ENCODE measurements at places on chromosomes 4 and X.

DNA sequence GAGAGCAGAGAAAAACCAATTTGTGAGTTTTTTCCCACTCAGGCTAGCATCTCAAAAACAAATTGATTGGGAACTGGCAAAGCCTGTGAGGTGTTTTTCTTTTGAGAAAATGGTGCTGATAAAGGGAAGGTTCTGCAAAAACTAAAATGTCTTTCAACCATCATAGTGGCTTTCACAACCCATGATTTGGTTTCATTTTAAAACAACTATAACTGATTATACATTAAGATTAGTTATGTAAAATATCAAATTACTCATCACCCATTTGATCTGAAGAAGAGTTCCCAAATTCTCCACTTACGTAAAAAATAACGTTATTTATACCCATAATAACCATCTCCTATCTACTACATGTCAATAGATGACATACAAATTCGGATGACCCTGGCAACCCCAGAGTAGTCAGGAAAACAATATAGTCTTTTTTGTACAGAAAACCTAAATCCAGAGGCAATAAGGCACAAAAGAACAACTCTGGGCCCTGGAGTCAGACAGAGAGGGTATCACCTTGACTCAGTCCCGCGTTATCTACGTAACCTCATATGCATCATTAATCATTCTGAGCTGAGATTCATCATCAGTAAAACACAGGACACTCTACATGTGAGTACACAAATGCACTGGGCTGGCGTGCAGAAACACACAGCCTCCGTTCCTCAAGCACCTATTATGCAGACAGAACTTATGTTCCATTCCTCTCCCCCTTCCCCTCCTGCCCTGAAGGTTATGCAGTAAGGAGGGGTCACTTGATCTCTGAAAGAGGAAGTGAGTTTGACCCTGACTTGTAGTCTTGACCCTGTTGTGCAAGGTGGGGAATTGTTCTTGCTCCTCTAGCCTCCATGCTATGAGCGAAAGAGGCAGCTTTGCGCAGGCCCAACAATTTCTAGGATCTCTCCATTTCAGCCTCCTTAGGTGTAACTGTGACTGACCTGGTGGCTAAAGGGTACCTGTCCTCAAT is 82.2 kb downstream of the SLC9A7 start:
- no peak for DNase-seq

- no peak for DNase-seq
Observed at GRCh38 chrX:132591719-132592275, 103.0 kb upstream of the MBNL3 start.

- DNase-seq, result no peak
Observed at GRCh38 chr4:159266981-159267868, 164.3 kb downstream of the RAPGEF2 start.

DNA sequence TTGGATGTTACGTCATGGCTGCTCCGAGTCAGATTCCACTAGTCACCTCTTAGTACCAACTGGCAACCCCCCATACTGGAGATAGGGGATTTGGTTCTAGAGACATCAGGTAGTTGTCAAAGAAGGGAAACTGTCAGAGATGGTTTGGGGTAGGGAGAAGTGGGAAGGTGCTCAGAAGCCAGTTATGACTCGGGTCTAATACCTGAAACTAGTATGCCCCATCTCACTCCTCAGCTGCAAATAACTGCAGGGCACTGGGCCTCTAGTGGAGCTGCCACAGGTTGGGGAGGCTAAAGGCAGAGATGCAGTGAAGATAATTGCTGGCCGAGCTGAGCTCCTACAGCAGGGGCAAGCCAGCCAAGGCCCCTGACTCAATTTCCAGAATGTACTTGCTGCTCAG is 30.0 kb downstream of the OTUD6A start:
- no peak for DNase-seq

GRCh38 chr4:163269869-163270268 is 62.5 kb downstream of the NPY1R start:
- DNase-seq, result no peak

DNA sequence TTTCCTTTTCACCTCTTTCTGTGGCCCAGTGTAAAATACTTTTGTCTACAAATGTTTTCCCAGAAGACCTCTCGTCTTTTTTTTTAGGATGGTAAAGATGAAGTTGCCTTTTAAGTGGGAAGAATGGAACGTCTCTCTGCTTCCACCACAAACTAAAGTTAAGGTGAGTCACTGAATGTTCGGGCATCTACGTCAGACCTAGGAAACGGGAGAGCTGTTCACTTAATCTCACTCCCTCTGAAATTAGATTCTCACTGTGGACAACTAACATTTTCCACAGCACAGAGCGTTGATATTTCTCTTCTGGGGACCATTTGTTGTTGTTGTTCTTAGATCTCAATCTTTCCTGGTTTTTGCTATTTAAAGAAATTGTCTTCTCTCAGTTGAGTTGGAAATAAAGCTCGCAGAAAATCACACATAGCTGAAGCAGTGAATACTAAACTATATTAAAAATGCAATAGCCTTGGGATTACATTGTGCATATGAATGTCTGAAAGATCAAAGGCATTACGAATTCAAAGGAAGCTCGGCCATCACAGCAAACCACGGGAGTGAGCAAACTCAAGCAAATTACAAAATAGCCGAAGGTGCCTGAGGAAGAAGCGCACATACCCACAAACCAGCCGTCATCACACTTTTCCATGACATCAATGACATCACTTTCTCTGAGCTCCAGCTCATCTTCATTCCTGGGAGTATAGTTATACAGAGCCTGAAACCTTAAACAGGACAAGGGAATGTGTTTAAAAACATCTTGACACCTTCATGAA is 53.9 kb upstream of the PDLIM3 start:
- no peak for DNase-seq

DNA sequence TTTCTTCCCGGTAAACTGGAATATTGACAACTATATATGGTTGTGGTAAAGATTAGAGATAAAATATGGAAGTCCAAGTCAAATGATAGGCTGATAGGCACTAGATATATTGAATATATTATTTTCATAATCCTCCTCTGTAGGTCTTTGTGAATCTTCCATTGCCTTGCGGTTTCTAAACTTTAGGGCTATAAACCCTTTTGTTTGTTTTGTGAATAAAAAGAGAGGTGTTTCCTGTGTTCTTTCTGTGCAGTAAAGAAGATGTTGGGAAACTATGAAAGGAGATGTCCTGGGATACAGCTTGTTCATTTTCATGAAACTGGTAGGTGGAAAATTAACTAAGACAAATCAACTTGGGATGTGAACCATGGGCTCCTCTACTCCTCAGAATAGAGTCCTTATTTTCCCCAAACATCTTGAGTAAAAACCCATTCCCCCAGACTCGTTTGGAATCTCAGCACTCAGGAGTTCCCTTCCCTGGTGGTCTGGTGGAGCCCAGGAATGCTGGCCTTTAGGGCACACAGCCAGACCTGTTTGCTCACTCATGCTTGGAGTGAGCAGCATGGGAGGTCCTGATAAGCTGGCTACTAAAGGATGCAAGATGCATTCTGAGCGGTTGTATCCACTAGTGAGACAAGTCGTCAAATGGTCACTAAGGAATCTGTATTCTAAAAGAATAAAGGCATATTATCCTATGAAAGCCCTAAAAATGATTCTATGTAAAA is 22.2 kb downstream of the PRDM8 start:
- no peak for DNase-seq

DNA sequence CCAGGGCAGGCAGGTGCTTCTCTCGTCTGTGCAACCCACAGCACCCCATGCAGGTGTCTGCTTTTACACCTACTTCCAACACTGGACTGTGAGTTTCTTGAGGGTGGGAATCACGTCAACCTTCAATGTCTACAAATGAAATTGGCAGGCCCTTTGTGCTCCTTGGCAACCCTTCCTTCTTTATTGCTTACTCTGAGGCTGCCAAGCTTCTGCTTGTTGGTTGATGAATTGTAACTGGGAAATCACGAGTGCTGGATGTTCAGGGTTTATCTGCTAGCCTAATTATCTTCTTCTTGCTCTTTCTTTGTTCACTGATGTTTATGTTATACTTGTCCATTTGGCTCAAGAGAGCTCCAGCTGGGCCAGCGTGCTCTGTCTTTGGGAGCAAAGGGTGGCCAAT is 2.5 kb upstream of the DGAT2L6 start:
- no peak for DNase-seq

- no peak for DNase-seq
Observed at GRCh38 chr4:185171373-185172071, 28.5 kb downstream of the SLC25A4 start.

GRCh38 chrX:137401092-137401491 is 164.8 kb upstream of the ZIC3 start:
- DNase-seq, result no peak

DNA sequence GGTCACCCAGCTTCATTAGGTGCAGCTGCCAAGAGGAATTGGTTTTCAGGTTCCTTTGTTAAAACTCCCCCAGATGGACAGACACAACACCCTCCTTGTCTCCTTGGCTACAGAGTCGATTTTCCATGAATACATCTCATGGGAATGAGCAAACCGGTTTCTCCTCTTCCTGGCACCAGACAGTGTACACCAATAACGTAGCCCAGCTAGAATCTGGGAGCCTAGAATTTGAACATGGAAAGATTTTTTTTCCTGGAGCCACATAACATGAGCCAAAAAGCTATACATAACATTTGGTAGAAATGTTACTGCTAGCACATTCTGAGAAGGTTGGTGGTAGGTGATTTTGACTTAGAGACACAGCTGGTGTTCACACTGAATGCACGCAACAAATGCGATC is 62.9 kb upstream of the SLC34A2 start:
- no peak for DNase-seq
